ENCODE measurements at places on chromosomes 11 and 22.

GRCh38 chr22:33605666-33606065 lies 314.6 kb downstream of the LARGE1 start:
- DNase-seq = no peak

GRCh38 chr22:44583854-44584253 lies 85.8 kb upstream of the RTL6 start:
- DNase-seq = no peak

DNA sequence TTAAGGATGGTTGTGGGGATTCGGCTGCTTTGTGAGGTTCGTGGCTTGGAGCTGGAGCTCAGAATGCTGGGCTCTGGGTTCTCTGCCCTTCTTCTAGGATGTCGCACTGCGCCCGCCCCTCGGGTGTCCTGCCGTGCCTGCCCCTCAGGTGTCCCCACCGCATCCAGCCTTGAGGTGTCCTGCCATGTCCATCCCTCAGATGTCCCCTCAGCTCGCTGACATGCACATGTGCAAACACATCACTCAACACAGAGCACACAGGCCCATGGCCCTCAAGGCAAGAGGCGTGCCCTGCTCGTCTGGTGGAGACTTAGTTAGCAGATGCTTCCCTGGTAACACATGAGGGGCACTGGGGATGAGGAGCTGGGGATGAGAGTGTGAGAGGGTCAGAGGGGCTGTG lies 359.3 kb downstream of the TBC1D22A start:
- DNase-seq = no peak

DNA sequence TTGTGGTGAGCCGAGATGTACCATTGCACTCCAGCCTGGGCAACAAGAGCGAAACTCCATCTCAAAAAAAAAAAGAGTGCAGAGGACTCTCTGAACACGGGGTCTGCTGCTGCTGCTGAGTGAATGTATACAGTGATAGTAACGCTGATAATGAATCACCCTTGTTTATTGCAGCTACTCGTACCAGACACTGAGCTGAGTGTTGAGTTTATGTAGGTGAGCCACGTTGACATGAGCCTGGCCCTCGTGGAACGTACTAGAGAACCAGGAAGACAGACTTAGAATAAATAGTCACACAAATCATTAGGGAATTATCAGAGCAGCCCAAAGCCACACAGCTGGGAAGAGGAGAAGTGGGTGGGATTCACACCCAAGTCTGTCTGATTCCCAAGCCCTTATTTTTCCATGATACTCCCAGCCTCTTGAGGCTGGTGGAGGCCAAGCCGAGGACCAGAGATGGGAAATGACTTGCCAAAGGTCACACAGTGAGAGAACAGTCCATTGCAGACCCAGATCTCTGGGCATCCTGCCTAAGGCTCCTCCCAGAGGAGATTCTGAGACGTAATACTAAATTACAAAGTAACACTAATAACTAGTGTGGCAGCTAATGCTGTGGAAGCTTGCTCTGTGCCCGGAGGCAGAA lies 34.8 kb downstream of the MB start:
- DNase-seq = no peak

GRCh38 chr22:46588279-46589140 lies 31.7 kb upstream of the GRAMD4 start:
- DNase-seq = no peak

DNA sequence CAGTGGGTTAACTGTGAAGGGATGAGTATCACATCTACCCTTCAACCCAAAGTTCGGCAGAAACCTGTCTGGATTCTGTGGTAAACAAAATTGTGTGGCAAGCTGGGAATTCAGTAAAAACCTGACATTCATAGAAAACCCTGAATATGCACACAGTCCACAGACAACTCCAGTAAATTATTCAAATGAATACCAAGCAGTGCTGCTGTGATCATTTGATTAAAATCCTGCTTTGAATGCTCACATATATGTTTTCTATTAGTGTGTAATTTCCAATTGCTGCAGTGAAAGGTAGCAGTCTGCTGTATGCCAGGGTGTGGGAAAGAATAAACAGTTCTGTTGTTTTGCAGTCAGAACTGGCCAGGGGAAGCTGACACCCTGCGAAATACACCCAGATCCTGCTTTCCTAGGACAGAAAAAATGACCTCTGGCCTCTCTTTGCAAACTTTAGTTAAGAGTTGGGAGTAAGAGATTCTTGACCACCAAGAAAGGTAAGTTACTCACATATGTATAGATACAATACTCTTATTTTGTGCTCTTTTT lies 217.8 kb downstream of the FAM76B start:
- no peak for DNase-seq

DNA sequence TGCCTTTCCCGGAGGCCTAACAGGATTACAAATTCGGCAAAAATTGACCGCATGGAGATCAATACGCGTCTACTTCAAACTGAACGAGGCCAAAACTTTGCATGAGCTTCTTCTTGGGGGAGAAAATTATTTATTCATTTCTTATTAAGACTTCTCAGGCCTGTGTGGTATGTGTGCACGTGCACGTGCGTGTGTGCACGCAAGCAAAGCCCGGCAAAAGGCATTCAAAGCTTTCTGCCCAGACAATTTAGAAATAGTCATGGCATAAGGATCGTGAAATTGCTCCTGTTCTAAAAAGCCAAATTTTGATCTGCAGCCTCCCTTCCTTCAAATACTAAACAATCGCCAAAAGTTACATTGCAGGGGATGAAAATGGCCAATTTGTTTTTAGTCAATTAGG lies 14.6 kb downstream of the MN1 start:
- no peak for DNase-seq

GRCh38 chr11:69666261-69666660 lies 8.9 kb downstream of the LTO1 start:
- no peak for DNase-seq

DNA sequence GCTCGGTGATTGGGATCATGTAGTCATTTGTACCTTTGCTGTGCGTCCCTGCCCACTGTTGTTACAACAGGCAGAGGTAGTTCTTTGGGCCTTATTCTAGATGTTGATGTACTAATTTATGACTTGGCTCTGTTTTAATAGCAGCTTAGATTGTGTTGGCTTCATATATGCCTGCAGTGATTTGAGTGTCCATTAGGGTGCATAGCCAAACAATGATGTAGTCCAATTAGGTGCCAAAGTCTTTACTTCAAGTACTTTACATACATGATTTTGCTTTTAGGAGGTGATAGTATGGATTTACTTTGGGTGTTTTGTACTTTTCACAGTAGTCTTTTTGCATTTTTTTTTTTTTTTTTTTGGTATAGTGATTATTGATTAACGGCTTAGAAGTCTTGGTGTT lies 46.4 kb downstream of the PPP6R3 start:
- no peak for DNase-seq

GRCh38 chr11:78180751-78181150 lies 7.7 kb downstream of the KCTD21 start:
- no peak for DNase-seq

DNA sequence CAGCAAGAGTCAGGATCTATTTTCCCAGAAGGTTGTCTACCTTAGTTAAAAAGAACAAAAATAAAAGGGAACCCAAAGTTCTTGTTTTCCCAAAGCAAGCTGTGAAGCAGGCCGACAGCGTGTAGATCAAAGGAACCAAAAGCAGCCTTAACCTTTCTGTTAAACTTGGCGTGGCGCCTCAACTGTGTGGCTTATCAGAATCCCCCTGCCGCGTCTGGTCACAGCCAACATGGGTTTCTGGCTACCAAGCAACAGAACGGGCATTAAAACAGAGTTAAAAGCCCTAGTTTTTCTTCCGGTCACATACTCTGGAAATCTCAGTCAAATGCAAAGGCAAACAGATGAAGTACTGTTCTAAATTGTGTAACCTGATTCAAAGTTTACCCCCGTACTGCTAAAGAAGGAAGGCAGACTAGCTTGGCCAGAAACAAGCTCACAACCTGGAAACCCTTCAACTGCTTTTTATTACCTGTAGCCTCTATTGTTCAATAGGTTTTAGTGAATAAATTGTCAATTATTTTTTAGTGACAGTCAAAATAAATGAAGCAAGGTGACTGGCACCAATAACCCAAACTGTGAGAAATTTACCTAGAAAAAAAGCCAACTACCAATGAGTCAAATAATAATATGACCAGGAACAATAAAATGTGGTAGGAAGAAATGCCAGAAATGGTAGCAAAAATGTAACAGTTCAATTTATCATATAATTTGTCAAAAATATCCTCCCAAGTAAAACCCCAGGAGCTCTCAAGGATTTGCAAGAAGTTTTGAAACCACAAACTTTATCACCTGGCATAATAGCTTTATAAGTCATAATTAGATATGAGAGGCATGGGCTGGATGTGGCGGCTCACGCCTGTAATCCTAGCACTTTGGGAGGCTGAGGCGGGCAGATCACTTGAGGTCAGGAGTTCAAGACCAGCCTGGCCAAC lies 21.4 kb downstream of the CHKA start:
- DNase-seq = no peak

GRCh38 chr22:41286639-41287091 lies 678 bp upstream of the RANGAP1 start:
- DNase-seq = no peak

GRCh38 chr11:124608147-124608546 lies 3.1 kb upstream of the PANX3 start:
- no peak for DNase-seq

DNA sequence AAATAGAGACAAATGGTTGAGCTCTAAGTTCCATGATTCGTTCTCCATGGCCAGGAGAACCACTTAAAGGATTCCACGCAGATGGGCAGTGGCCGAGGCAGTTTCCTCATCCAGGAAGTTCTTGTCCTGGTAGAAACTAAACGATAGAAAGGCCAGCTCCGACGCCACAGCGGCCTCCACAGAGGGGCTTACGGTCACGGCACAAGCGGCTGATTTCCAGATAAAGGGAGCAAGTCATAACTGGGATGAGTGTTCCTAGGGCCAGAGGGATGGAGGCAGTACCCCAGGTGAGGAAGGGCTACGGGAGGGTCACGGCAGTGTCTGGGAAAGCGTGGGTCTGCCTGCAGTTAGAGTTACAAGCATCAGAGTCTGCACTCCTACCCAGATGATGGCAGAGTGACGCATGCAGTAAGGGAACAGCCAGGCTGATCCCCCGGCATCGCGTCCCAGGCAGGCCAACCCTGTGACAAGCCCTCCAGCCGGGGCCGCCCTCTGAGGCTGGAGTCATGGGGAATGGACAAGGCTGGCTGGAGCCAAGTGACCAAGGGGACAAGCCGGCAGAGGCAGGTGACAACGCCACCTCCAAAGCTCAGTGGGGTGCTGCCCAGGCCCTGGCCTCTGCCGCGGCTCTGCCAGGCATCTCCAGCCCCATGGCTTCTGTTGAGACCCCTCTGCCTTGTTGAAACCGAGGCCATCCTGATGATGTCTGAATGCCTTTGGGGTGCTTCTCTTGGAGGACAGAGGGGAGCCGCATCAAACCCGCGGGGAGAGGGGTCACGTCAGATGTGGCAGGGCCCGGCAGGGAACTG lies 475.1 kb downstream of the BRD1 start:
- DNase-seq = no peak

DNA sequence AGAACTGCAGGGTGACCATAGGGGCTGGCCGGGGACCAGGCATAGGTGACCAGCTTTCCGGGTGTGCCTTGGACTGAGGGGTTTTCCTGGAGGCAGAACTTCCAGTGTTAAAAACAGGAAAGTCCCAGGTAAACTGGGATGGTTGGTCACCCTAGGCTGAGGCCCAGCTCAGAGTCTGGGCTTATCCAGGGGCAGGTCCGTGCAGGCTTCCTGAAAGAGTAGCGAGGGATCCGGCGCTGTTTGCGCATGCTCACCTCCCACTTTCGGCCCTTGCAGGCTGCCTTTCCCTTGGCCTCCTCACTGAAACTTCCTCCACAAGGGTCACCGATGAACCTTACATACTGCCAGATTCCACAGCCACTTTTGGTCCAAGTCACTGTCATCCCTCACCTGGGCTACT lies 119.8 kb upstream of the PLET1 start:
- DNase-seq = no peak

DNA sequence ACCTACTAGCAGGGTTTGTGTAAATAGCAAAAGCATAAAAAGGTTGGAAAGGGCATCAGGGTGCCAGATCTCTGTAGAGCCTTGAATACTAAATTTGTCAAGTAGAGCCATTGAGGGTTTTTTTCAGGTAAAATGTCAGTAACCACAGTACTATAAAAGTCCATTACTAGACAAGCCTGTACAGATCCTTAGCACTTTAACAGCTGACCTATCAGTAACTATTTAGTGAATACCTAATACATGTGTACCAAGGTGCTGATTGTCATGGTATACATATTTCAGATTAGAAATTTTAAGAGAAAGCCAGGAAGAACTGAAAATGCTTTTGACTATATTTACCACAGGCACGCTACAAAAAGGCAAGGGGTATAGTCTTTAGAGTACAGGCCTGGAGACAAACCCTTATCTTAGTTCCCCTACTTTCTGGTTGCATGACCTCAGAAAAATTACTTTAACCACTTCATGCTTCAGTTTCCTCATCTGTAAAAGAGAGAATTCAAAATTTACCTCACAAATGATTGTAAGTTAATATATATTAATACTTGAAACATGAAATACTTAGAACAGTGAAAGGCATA lies 57.9 kb downstream of the RAB38 start:
- DNase-seq = no peak

DNA sequence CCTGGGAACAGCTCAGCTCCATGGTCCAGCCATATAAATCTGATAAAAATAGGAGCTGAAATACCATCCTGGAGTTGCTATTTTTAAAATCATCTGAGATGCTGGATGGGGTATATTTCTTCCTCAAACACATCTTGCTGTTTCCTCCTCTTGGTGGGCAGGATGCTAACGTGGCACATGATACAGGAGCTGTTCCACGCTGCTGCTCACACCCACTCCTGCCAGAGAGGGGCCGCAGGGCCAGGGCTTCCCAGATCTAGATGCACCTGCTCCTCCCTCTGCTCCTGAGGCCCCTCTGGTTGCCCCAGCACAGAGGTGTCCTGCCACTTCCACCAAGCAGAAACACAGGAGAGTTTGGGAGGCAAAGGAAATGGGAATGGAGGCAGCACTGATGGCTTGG lies 3.3 kb upstream of the ST3GAL4 start:
- no peak for DNase-seq

GRCh38 chr22:48088251-48088650 lies 1325.8 kb downstream of the TBC1D22A start:
- DNase-seq = no peak

DNA sequence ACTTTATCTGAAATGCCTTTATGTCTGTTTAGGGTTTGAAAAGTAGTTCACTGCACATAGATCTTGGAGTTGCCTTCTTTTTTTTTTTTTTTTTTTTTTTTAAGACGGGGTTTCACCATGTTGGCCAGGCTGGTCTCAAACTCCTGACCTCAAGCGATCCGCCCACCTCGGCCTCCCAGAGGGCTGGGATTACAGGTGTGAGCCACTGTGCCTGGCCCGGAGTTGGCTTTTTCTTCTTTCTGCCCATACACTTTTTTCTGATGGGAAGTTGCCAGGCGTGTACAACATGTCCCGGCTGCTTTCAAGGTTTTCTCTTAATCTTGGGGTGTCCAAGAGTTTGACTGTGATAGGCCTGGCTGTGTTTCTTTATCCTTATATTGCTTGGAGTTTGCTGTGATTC lies 12.9 kb upstream of the GNB1L start:
- no peak for DNase-seq
